ENCODE measurements at places on chromosomes 5 and 9. TPM values are rescaled to one million over a fixed set of nuclear protein-coding genes. Genes with fewer than 3 reads are reported as not detected.

Gene CDX1
- total RNA-seq, result not detected

Gene MEGF10
- total RNA-seq, result not detected

Gene TAF1L
- not detected for total RNA-seq

Gene IL5
- not detected for total RNA-seq

Gene MARCOL
- not detected for total RNA-seq

Gene NMUR2
- 0.14 TPM for total RNA-seq

Gene PCDHGA5
- 0.18 TPM for total RNA-seq

Gene ANKS6
- total RNA-seq, result 24.8 TPM

Gene GABRA6
- total RNA-seq, result not detected

Gene TRPM3
- not detected for total RNA-seq

Gene TNPO1
- 144 TPM for total RNA-seq

Gene C1QTNF2
- not detected for total RNA-seq

Gene SAPCD2
- 28.0 TPM for total RNA-seq

Gene SLC2A6
- 24.2 TPM for total RNA-seq

Gene UNC13B
- 8.2 TPM for total RNA-seq

Gene CDH9
- total RNA-seq, result not detected

Gene SPATA31C1
- not detected for total RNA-seq

Gene PCDHGB2
- total RNA-seq, result not detected

Gene FBXL17
- 6.4 TPM for total RNA-seq

Gene LVRN
- total RNA-seq, result 0.09 TPM

Gene IL31RA
- 1.8 TPM for total RNA-seq

Gene PTBP3
- total RNA-seq, result 29.9 TPM

Gene BRD3
- total RNA-seq, result 22.4 TPM

Gene MRPL50
- total RNA-seq, result 15.1 TPM

Gene N4BP3
- total RNA-seq, result 1.1 TPM

Gene IL7R
- total RNA-seq, result 0.46 TPM

Gene DOK3
- total RNA-seq, result 3.0 TPM

Gene LIX1
- not detected for total RNA-seq
